ENCODE measurements at places on chromosomes 4 and X. TPM values are rescaled to one million over a fixed set of nuclear protein-coding genes. Genes with fewer than 3 reads are reported as not detected.

DNA sequence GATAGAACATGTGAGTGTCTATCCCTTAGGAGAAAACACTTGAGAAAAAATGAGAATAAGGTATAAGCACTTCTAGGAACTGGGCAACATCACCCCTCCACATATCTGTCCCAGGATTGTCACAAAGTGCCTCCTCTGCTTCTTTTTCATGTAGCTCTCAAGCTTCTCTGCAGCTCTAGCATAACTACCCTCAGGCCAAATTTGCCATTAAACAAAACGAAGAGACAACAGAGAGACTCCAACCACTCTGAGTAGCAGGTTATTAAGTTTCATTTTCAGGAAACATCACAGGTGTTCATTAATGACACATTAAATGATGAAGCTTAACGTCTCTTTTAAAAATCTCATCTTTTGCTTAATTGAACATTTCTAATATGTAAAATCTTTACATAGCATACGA is 580.0 kb downstream of the GALNTL6 start:
- H3K27ac ChIP-seq, result no peak overlapping the region
- H3K27me3 ChIP-seq, result no peaks in the 10 kb centered on the region
- no peaks in the 10 kb centered on the region for H3K4me1 ChIP-seq
- H3K4me3 ChIP-seq, result no peak overlapping the region

- no peak overlapping the region for H3K4me3 ChIP-seq
- no peaks in the 10 kb centered on the region for H3K27me3 ChIP-seq
Measured at GRCh38 chr4:25182937-25183336, 22.7 kb upstream of the SEPSECS start.

The HNRNPH2 gene
- total RNA-seq, result 75.1 TPM

The PGAM4 gene
- total RNA-seq, result 0.14 TPM
